G401 (cell line): ENCODE measurements at places on chromosomes 16 and 17.

DNA sequence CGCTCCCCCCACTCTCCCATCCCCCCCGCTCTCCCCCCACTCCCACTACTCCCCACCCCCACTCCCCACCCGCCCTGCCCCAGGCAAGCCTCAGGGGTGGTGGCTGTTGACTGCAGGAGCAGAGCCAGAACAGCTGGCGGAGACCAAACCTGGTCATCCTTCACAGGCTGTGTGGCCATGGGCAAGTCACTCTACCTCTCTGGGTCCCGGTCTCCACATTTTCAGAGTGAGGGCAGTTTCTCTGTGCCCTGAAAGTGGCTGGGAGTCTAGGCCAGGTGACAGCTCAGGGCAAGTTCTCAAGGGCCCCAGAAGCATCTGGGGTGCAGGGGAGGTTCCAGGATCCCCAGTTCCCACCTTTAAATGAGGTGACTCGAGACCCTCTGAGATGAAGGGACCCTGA, 15.1 kb upstream of the BAHCC1 start:
- no peak for DNase-seq

DNA sequence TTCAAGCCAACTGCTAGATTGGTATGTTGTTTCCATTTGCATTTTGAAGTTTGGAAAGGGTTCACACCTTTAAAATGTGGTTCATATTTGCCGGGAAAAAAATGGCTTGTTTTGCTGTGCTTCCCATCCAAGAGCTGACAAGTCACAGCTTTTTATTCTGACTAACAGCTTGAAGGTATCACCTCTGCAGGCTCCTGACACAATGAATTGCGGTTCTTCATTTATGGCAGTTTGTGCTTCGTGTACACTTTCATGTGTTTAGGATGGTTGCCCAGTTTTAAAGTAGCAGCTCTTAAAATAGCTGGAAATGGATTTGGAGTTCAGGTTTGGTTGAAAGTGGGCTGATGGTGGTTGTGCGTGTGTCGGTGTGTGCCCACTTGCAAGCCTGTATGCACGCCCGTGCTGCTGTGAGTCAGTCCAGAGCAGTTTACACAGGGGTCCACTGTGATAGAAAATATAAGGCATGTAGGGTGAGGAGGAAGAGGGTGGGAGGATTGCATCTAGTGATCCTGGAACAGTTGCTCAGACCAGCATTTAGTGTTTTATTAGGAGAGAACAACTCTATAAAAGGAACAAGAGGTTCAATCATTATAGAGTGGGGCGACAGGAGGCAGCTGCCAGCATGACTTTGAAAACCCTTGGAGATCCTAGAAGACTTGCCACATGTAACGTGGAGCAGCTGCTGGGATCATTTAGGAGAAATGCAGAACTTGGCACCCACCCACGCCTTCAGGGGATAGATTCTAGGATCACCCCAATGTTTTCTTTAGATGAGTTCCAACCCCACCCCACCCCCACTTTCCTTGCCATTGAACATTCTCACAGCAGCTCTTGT, 108.0 kb upstream of the TBX2 start:
- DNase-seq = no peak

- DNase-seq = no peak
Observed at GRCh38 chr17:18177133-18177532, 6.5 kb upstream of the ALKBH5 start.

DNA sequence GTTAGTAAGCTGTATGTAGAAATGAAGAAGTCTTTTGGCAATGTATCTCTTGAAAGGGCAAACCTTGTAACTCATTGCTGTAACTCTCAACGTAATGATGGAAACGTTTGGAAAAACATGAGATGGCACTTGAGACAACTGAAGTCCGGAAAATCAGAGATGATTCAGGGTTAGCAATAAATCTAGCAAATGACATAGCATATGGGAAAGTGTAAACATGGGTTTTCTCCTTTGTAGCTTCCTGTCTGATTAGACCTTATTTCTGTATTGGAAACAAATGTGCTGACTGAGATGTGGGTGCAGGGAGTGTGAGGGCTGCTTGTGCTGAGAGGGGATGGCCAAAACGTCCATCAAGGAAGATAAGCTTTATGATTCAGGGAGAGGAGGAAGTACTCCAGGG, 110.7 kb upstream of the FAM20A start:
- DNase-seq = no peak
